GM23248 (cell line): ENCODE measurements at places on chromosomes 12 and 14. TPM values are rescaled to one million over a fixed set of nuclear protein-coding genes. Genes with fewer than 3 reads are reported as not detected.

- no peak for DNase-seq
- H3K36me3 ChIP-seq, result no peaks in the 10 kb centered on the region
- H3K4me3 ChIP-seq, result no peak overlapping the region
Observed at GRCh38 chr12:81086342-81086741, 8.5 kb downstream of the ACSS3 start.

Gene RFX4
- not detected in 2 replicates for total RNA-seq

Gene CAPZA3
- not detected in 2 replicates for total RNA-seq

DNA sequence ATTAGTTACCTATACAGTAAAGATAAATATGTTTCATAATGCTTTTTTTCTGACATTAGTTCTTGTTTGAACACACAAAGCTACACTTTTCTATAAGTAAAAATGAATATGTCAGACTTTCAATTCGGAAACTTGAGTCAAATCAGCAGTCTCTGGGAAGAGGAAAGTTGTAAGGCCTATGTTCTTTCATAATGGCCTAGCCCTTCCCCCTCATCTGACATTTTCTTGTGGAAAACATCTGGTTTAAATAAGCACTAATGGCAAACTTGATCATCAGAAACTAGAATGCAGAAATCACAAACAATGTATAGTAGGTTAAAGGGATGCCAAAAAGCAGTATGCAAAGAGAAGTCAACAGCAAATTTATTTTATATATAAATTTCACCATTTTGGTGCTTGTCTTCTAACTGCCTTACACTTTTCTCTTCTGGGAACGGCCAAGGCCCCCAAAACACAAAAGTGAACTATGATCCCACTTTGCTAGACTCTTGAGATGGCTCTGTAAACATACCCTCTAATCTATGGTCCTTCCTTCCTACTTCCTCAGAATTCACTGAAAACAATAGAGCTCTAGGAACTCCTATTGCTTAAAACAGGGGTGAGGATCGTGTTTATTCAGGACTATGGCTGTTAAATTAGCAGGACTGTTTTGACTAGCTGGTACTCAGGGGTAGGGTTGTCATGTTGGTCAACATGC, 444.1 kb downstream of the RAD51B start:
- H3K27ac ChIP-seq, result no peak overlapping the region
- no peaks in the 10 kb centered on the region for H3K36me3 ChIP-seq
- no peak overlapping the region for H3K4me3 ChIP-seq
- peak; percentile 29 for DNase-seq
- H3K4me1 ChIP-seq, result peaks cover 5% of the 10 kb centered on the region

Gene WNT1
- total RNA-seq, result not detected in 2 replicates

GRCh38 chr12:59780605-59781135, 184.8 kb downstream of the SLC16A7 start:
- DNase-seq, result peak; percentile 48
- no peak overlapping the region for H3K4me3 ChIP-seq
- H3K27me3 ChIP-seq, result no peaks in the 10 kb centered on the region
- H3K36me3 ChIP-seq, result no peaks in the 10 kb centered on the region
- no peak overlapping the region for H3K27ac ChIP-seq

Gene COCH
- total RNA-seq, result 2.7 TPM in 1 of 2 replicates, not detected in the other

DNA sequence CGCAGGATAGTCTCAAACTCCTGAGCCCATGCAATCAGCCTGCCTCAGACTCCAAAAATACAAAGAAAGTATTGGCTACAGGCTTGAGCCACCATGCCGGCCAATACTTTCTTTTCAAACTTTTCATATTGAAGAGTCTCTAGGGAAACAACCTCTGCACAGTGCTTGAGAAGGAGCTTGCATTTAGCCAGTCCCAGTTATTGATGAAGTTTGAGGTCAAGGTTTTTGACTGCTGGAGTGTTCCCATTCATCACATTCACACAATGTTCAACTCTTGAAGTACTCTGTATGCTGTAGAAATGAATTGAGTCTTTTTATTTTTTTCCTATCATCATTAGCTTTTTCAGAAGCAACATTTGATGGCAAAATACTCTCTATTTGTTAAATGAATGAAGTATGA, 355.8 kb upstream of the E2F7 start:
- DNase-seq, result no peak
- no peak overlapping the region for H3K4me3 ChIP-seq
- H3K36me3 ChIP-seq, result no peaks in the 10 kb centered on the region

Gene AQP2
- total RNA-seq, result not detected in 2 replicates

DNA sequence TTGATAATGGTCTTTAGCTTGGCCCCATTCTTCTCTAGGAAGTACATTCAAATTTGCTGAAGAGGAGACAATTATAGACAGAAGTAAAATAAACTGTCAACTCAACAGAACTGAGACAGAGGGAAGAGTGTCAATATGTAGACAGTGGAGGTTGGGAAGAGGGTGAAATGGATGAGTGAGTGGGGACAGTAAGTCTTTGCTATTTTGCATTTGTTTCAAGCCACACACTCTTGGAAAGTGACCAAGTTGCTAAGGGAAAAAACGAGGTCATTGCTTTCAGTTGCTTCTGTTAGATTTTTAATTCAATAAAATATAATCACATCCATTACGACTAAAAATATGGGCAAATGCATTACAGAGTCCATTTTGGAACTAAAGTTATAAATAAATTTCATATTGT, 47.8 kb downstream of the BTBD7 start:
- H3K27ac ChIP-seq, result no peak overlapping the region
- H3K27me3 ChIP-seq, result no peaks in the 10 kb centered on the region
- H3K4me1 ChIP-seq, result peaks cover 11% of the 10 kb centered on the region; the same call in 1 of the 2 replicates

- H3K36me3 ChIP-seq, result no peaks in the 10 kb centered on the region
- H3K27ac ChIP-seq, result no peak overlapping the region
- DNase-seq, result no peak
- H3K4me1 ChIP-seq, result no peaks in the 10 kb centered on the region
Observed at GRCh38 chr14:44768935-44769334, 192.8 kb downstream of the KLHL28 start.

DNA sequence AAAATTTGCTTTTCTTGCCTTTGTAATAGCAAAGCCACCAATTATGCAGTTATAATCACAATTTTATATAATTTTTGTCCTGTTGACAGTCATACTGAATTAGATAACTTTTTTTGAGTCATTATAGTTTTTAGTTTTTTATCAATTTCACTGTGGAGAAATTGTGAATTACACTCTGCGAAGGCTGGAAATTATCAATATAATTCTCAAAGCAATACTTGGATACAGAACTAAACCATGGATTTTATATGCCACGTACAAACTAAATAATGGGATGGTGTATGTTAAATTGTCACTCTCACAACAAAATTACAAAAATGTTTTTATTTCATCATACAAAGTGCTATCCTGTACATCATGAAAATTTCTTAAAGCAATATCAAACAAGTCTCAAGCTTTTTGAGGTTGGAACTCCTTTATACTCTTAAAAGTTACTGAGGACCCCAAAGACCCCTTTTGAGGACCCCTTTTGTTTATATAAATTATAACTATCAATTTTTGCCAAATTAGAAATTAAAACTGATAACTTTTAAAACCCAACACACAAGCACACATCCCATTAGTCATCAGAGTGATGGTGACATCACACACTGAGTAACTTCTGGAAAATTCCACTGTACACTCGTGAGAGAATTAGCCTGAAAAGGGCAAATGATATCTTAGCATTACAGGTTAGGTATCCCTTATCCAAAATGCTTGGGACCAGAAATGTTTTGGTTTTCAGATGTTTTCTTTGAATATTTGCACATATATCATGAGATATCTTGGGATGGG, 19.8 kb upstream of the AQP2 start:
- DNase-seq, result peak; percentile 91
- no peak overlapping the region for H3K4me3 ChIP-seq
- peaks cover 13% of the 10 kb centered on the region for H3K4me1 ChIP-seq

- peak; percentile 79 for DNase-seq
- no peaks in the 10 kb centered on the region for H3K36me3 ChIP-seq
- peak overlapping the region; percentile 15; the same call in 1 of the 2 replicates for H3K4me3 ChIP-seq
- peaks cover 12% of the 10 kb centered on the region for H3K4me1 ChIP-seq
- H3K27me3 ChIP-seq, result no peaks in the 10 kb centered on the region
Observed at GRCh38 chr12:124828264-124829007, 35.2 kb downstream of the SCARB1 start.

DNA sequence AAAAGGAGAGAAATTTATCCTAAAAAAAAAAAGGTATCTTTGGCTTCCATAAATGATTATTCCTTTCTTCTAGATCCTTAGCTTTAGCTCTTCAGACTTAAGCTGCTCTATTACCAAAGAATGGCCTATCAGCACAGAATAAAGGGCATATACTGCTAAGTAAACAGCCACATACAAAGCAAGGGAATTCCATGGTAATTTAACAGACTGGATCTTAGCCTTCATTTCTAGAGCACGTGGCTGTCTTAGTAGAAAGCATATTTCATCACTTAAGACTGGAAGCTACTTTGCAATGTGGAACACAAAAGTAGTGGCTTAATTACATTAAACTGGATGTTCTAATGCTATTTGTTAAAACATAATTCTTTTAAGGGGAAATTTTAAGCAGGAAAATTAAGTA, 23.1 kb downstream of the TMED10 start:
- no peak overlapping the region for H3K4me3 ChIP-seq
- no peak for DNase-seq
- H3K27me3 ChIP-seq, result no peaks in the 10 kb centered on the region
- H3K27ac ChIP-seq, result no peak overlapping the region
- peaks cover 12% of the 10 kb centered on the region for H3K36me3 ChIP-seq

DNA sequence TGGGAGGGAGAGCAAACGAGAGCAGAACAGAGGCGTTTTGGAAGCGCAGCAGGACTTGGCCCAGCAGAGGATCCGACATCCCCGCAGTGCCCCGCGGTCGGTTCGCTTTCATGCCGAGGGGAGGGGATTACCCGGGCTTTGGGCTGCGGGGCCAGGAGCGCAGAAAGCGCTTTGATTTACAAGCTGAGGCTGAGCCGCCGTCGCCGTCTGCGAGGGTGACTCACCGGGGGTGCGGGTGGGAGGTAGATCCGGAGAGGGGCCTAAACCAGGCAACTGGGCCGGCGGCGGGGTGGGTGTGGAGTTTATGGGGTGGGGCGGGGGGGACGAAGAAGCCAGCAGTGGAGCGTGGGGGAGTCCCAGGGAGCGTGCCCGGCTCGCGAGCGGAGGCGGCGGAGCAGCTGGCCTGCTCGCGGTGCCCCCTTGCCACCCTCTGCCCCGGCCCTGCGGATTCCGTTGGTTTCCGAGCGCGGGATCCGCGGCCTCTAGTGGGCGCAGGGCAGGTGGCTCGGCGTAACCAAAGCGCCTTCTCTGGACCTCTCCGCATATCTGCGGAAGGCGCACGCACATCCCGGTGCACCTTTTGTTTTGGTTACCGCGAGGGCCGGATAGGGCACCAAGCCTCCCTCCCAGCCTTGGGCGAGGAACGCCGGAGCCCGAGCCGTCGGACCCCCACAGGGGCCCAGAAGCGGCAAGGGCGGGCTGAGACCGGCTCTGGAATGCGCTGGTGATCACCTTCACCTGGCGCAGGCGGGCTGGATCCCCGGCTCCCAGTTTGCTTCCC, 2.6 kb downstream of the SIX4 start:
- peaks cover 22% of the 10 kb centered on the region for H3K36me3 ChIP-seq
- H3K27ac ChIP-seq, result peak overlapping the region; percentile 20; the same call in 1 of the 2 replicates
- H3K4me3 ChIP-seq, result peak overlapping the region; percentile 83
- H3K4me1 ChIP-seq, result 0 out of 2 replicates have a peak, but pooled peaks cover 4% of the 10 kb centered on the region

Gene OLR1
- total RNA-seq, result 6.3 and 6.8 TPM in 2 replicates

Gene NELL2
- total RNA-seq, result not detected in 2 replicates

GRCh38 chr14:95265106-95266094, 54.3 kb downstream of the CLMN start:
- H3K4me1 ChIP-seq, result peaks cover 22% of the 10 kb centered on the region
- H3K27ac ChIP-seq, result peak overlapping the region; percentile 43
- H3K27me3 ChIP-seq, result 0 out of 2 replicates have a peak, but pooled peaks cover 6% of the 10 kb centered on the region
- H3K36me3 ChIP-seq, result no peaks in the 10 kb centered on the region
- peak; percentile 96 for DNase-seq

Gene SLC41A2
- total RNA-seq, result 29.6 and 34.5 TPM in 2 replicates

Gene SLC25A21
- total RNA-seq, result not detected in 2 replicates

- DNase-seq, result no peak
- peaks cover 7% of the 10 kb centered on the region for H3K4me1 ChIP-seq
- no peak overlapping the region for H3K27ac ChIP-seq
- H3K27me3 ChIP-seq, result no peaks in the 10 kb centered on the region
- no peak overlapping the region for H3K4me3 ChIP-seq
Observed at GRCh38 chr12:6736754-6737153, 12.9 kb downstream of the COPS7A start.

GRCh38 chr12:54658306-54659264, 10.4 kb upstream of the DCD start:
- no peak overlapping the region for H3K27ac ChIP-seq
- no peaks in the 10 kb centered on the region for H3K36me3 ChIP-seq
- no peak overlapping the region for H3K4me3 ChIP-seq
- peak; percentile 56 for DNase-seq

- DNase-seq, result peak; percentile 41
- H3K27ac ChIP-seq, result no peak overlapping the region
- no peaks in the 10 kb centered on the region for H3K36me3 ChIP-seq
Observed at GRCh38 chr12:127363392-127363791, 903.6 kb upstream of the TMEM132C start.

Gene SRRM4
- total RNA-seq, result not detected in 2 replicates

DNA sequence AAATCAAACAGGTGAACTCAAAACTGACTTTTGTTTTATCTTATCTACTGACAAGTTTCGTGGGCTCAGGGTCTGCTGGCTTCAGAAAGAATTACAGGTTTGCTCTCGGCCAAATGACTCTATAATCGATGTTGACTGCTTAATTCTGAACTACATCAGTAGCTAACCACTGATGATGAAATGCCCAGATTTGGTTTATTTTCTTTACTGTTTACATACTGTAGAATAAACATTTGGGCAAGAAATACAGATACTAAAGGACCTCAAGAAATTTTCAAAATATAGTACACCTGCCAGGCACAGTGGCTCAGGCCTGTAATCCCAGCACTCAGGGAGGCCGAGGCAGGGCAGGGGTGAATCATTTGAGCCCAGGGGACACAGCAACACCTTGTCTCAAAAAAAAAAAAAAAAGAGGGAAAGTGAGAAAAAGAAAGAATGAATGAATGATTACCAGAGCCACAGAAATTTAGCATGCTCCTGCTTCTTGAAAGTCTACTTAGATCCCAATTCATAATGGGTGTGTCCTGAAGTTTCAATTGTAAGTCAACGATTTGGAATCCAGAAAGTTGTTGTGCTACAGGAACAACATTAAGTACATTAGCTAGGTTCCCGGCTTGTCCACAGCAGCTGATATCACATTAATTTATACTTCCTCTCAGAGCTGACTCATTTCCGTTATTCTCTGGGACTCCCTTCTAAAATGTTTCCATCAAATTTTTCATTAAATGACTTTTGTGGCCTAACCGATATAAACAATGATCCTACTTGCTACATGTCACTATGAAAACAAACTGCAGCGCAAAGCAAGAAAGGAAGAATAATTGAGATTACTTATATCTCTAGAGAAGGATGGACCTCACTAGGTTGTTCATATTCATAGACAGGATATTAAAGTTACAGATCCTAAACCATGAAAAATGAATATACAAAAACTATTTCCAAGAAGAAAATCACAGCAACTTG, 134.3 kb downstream of the MED13L start:
- peak overlapping the region; percentile 79 for H3K27ac ChIP-seq
- no peaks in the 10 kb centered on the region for H3K36me3 ChIP-seq
- peaks cover 64% of the 10 kb centered on the region for H3K4me1 ChIP-seq
- peak overlapping the region; percentile 52 for H3K4me3 ChIP-seq
- peak; percentile 83 for DNase-seq
